ENCODE measurements at places on chromosomes 11 and 22.

DNA sequence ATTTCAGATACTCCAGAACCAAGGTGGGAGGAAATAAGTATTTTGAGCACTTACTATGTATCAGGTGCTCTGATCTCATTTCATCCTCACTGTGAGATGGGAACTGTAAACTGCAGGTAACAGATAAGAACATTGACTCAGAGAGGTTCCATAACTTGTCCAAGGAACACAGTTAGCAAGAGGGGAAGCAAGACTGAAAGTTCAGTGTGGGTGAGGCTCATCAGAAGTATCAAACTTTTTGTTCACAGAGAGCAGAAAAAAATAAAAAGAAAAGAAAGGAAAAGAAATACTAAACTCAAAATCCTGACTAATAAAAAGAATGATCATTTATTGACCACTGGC lies 37.1 kb downstream of the RAB30 start:
- DNase-seq = no peak

GRCh38 chr11:30322191-30322590 lies 713 bp upstream of the ARL14EP start:
- no peak for DNase-seq

- DNase-seq = no peak
Measured at GRCh38 chr11:100800202-100800601, 113.1 kb downstream of the ARHGAP42 start.

DNA sequence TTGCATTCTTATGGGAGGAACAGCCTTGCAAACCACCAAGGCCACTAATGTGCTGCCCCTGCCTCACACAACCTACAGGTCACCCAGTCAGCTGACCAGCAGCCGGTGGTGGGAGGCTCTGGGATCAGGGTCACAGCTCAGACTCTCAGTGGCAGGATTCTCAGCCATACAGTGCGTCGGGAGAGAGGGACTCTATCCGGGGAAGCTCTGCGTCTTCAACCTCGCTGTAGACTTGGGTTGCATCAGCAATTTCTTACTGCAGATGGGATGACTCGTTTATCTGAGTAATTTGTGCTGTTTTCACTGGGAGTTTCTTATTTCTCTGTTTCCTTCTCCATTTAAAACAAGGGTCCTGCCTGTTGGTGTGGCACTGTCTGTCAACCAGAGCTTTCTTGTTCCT lies 257.7 kb downstream of the TBC1D22A start:
- no peak for DNase-seq

- no peak for DNase-seq
Measured at GRCh38 chr11:20407344-20407743, 19.8 kb downstream of the PRMT3 start.

DNA sequence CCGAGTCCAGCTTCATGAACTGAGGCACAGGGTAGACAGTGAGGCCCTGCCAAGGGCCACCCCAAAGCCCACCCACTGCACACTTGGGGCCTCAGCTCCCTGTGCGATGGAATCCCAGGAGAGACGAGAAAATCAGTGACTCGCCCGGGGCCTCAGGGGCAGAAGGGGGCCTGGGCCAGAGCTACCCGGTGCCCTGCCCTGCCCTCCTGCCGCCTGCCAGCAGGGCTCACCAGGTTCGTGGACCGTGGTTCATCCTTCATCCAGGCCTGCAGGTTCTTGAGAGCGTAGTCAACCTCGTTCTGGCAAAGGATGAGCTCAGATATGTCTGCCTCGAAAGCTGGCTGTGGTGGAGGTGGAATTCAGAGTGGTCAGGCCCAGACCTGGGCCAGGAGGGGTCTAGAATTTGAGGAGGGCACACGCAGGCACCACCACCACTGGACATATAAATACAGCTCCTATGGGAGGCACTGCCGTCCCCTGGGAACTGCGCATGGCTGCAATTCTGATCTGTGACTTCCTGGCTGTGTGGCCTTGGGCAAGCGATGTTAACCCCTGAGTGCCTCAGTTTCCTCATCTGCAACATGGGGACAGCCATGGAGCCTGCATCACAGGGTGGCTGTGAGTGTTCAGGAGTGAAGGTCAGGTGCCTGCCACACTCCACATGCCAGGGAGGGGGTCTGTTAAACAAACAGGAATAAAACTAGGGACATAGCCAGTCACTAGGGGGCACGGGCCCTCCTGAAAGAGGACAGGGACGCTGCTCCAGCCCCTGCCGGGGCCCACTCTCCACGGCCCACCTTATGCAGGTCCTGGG lies 7.5 kb downstream of the ALDH3B2 start:
- DNase-seq = no peak

Measured in HT-29 (cell line).